Left kidney (tissue), 8 donors: ENCODE measurements at places on chromosomes 5 and 9. TPM values are rescaled to one million over a fixed set of nuclear protein-coding genes. Genes with fewer than 3 reads are reported as not detected.

The CDKN2B-AS1 gene
- polyA plus RNA-seq = 0.32 TPM

The SLC4A9 gene
- 26.9 TPM for polyA plus RNA-seq

The ACO1 gene
- 47.2 TPM for polyA plus RNA-seq

The NR6A1 gene
- polyA plus RNA-seq = 1.7 TPM

The CCDC171 gene
- 9.4 TPM for polyA plus RNA-seq

The COL5A1 gene
- 77.3 TPM for polyA plus RNA-seq

The LCP2 gene
- polyA plus RNA-seq = 3.9 TPM

The SV2C gene
- 0.08 TPM for polyA plus RNA-seq

The WNT8A gene
- polyA plus RNA-seq = 0.15 TPM

The TMEM174 gene
- 20.1 TPM for polyA plus RNA-seq

The MARVELD2 gene
- polyA plus RNA-seq = 30.5 TPM

The TMEM252 gene
- 7.7 TPM for polyA plus RNA-seq

The LMX1B gene
- polyA plus RNA-seq = 18.3 TPM

The ECSCR gene
- 21.9 TPM for polyA plus RNA-seq

The ANKRD18A gene
- polyA plus RNA-seq = 5.3 TPM

The FCN1 gene
- 0.83 TPM for polyA plus RNA-seq

The HAVCR2 gene
- 18.2 TPM for polyA plus RNA-seq

The ZFP37 gene
- polyA plus RNA-seq = 13.8 TPM

The GABRA1 gene
- polyA plus RNA-seq = 0.20 TPM

The CD14 gene
- 5.6 TPM for polyA plus RNA-seq

The HTR1A gene
- polyA plus RNA-seq = not detected

The HEMGN gene
- 1.5 TPM for polyA plus RNA-seq

The ACTBL2 gene
- not detected for polyA plus RNA-seq
